ENCODE measurements at places on chromosomes 6 and 20.

GRCh38 chr6:169397684-169398083, 144.0 kb upstream of the THBS2 start:
- DNase-seq: no peak

DNA sequence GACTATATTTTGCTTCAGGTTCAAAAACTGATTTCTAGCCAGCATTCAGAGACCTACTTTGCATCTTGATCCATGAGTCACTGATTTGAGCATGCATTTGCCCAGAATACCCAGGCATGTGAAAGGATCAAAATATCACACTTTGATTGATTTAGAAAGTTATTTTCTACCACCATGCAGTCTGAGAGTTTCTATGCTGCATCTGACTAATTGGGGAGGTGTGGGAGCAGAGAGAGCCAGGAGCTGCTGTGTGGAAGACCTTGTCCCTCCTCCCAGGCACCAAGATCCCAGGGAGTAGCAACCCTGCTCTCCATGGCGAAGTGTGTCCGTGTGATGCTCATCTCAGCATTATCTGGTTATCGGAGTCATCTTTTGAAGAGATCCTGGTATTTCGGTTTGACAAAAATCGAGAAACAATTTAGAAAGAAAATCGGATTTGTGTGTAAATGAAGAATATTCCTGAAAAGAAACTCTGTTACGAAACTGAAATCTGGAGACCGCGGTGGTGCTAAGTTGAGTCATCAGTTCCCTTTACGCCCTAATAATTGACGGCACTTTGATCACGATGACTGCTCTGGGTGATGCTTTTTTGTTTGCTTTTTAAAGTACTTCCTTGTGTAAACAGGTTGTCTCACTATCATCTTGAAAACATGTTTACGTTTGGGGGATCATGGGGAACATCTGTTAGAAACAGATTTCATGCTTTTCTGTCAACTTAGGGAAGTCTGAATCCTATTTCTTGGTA, 193.4 kb downstream of the BACH2 start:
- peak; percentile 50 for DNase-seq

- DNase-seq: no peak
Measured at GRCh38 chr6:149364557-149364956, 35.5 kb upstream of the SUMO4 start.

DNA sequence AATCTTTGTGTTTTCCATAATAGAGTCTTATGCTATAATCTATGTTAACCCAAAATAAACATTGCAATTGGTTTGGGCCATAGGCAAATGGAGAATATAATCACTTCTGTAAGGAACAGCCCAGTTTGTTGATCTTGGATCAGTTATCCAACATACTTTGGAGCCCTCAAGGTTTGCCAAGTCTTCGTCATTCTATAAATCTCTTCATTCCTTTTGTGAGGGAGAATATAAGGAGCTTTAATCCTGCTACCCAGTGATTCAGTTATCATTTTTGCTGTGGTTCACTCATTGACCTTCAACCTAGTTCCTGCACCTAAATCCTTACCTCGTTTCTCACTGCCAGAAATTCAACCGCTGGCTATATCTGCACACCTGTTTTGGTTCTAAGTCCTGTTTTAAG, 500.3 kb upstream of the PTCHD4 start:
- DNase-seq: no peak

DNA sequence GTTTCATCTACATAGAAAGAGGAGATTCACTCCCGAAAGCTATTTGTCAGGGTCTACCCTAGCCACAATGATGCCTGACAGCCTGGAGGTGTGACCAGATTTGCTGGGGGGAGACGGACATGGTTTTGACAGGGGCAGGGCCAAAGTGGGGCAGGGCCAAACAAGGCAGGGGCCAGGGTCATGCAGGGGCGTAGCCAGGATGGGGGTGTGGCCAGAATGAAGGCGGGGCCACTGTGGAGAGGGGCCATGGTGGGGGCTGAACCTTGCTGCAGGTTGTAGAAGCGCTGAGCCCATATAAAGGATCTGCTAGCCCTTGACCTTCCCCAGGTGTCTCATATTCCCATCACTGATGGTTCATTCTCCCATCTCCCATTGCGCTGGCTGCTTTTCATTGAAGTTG, 184.1 kb upstream of the SULF2 start:
- DNase-seq: no peak

DNA sequence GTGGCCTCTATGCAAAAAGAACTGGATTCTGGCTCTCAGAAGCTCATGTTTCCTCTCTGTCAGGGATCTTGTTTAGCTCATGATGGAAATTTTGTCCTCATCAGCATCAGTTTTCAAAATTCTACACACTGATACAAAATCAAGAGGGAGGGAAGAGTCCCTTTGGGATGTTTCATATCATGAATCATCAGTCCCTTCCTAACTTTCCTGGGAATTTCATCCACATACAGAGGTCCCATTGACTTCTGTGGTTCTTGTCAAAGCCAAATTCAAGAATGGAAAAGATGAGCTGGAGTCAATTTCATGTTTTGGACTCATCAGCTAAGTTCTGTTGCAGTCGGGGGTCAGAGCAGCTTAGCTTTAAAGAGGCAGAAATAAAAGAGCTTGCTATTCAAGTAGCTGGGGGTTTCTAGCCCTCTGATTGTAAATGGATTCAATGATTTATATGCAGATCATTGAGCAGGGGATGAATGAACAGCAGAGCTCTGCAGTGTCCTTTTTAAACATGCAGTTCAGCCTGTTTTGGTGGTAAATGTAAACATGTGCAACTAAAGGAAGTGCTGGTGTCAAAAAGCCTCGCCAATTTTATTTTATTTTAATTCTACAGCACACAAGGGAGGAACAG, 21.3 kb upstream of the TMEM14A start:
- no peak for DNase-seq

DNA sequence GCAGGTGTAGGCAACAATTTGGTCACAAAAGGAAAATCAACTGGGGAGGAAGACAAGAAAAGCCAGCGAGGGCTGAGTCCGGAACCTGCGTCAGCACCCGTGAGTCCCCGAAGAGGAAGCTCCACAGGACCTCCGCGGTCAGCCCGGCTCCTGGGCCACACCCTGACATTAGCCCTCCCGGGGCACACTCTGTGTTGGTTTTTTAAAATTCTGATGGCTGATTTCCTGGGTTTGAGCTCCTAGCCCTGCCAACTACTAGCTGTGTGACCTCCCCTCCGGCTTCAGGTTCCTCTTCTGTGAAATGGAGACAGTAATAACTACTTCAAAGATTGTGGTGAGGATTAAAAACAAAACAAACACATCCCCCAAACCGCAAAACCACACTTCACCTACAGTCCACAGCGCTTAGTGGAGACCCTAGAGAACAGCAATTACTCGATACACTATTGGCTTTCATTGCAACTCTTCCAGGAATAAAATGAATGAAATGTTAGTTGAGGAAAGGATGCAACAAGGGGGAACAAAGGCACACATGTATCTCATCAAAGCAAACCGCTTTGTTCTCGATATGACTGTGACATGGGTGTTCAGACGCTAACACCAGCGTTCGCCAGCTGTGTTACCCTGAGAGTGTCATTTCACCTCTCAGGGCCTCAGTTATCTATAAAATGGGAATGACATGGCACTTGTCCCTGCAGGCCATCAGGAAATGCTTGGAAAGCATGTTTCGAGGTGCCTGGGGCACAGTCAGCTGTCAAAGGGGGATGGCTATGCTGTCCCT, 985 bp downstream of the ZBP1 start:
- DNase-seq: peak; percentile 78

DNA sequence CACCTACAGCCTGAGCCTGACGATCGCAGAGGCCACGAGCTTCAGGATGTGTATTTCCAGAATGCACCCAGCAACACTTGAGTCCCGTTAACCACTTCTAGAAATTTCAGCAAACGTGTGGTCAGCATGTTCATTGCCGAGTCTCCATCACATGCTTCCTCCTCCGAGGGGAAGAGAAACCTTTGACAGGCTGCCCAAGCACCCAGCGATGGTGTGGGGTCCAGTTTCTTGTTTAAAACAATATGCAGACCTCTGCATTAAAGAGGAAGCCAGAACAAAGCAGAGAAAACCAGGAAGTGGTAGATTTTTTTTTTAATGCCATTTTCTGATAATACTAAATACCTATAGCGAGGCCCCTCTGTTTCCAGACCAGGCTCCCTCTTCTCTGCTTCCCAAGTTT, 71.9 kb downstream of the GNAS-AS1 start:
- no peak for DNase-seq

DNA sequence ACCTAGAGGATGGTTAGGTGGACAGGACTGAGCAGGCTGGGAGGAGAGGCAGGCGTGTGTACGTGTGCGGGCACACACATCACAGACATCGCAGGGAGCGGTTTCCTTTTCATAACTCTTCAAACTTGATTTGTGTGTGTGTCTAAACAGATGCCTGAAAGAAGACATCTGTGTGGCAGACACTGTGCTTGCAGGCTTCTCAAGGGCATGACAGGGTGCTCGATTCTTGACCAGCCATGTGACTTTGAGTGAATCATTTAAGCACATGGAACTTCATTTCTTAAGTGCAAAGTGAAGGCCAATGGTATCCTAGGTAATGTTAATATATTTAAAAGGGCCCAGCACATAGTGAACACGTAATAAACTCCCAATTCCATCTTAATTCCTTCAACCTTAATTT, 186.5 kb downstream of the SCP2D1 start:
- no peak for DNase-seq

- DNase-seq: no peak
Measured at GRCh38 chr6:73418081-73418741, 23.6 kb downstream of the DDX43 start.

GRCh38 chr6:135270676-135271536, 89.8 kb downstream of the MYB start:
- DNase-seq: no peak

DNA sequence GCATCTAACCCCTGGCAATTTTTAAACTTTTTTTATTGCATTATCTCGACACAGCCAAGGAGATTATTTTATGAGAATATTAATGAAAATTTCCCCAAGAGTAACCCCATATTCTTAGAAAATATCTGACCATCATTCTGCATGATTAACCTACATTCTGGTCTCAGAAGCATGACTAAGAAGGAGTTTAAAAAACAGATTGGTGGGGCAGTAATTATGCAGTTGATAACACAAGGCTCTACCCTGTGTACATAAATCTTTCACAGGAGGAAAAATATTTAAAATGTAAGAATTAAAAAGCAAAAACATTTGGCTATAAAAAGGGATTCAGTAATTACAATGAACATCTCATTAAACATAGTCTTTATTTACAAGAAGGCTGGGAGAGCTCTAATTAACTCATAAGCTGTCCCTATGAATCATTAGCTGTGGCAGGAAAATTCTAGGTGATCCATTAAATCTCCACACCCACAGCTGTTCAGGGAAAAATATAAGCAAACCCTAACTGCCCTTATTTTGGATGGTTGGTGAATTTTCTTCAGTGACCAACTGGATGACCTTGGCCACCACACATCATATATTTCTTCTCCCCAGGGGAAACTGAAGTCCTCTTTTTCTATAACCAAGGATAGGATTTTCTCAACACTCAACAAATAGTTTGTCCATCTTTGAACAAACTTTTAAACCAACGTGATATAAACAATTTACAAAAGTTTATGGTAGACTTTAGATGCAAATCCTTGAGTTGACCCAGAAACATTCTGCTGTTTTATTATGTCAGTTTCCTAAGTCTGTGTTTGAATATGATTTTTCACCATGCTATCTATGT, 59.5 kb downstream of the PDE7B start:
- no peak for DNase-seq

GRCh38 chr20:61640131-61640870, 388.2 kb downstream of the CDH4 start:
- no peak for DNase-seq

GRCh38 chr20:32966382-32966781, 37.9 kb downstream of the SUN5 start:
- no peak for DNase-seq

DNA sequence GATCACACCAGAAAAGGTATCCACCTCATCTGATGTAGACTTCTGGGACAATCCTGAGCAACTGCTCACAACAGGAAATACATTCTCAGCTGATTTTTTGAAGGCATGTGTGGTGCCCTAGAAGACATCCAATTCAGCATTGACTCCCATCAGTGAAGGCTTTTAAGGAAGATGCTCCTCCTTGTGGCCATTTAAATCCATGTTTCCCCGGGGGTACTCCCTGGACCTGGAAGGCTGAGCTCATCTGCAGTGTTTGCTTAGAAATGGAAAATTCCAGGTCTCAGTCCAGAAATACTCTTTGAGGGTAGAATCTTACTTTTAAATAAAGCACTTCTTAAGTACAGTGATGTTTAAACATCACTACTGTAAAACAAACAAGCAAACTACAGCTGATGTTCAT, 195.5 kb upstream of the PDE10A start:
- no peak for DNase-seq

GRCh38 chr20:20831794-20832193, 119.3 kb upstream of the RALGAPA2 start:
- no peak for DNase-seq

- DNase-seq: no peak
Measured at GRCh38 chr20:50397058-50397457, 113.1 kb upstream of the PTPN1 start.

GRCh38 chr6:119536666-119537065, 187.1 kb upstream of the MAN1A1 start:
- no peak for DNase-seq
